Placental epithelial cell (primary cell): ENCODE measurements at places on chromosomes 5 and 9. TPM values are rescaled to one million over a fixed set of nuclear protein-coding genes. Genes with fewer than 3 reads are reported as not detected.

The SOWAHA gene
- 6.0 and 13.0 TPM in 2 replicates for total RNA-seq

The IFNK gene
- total RNA-seq = not detected in 2 replicates

The LCN12 gene
- 1.1 TPM in 1 of 2 replicates, not detected in the other for total RNA-seq

The CAMK4 gene
- total RNA-seq = 1.1 and 3.1 TPM in 2 replicates

The NAIP gene
- 5.3 and 11.0 TPM in 2 replicates for total RNA-seq

The COL5A1 gene
- total RNA-seq = 1,218 and 1,938 TPM in 2 replicates

The FOCAD gene
- 40.0 and 63.5 TPM in 2 replicates for total RNA-seq

The PDE6A gene
- 0.11 TPM in 1 of 2 replicates, not detected in the other for total RNA-seq

The MACROH2A1 gene
- total RNA-seq = 180 and 293 TPM in 2 replicates
